ENCODE measurements at places on chromosomes 2 and 18.

DNA sequence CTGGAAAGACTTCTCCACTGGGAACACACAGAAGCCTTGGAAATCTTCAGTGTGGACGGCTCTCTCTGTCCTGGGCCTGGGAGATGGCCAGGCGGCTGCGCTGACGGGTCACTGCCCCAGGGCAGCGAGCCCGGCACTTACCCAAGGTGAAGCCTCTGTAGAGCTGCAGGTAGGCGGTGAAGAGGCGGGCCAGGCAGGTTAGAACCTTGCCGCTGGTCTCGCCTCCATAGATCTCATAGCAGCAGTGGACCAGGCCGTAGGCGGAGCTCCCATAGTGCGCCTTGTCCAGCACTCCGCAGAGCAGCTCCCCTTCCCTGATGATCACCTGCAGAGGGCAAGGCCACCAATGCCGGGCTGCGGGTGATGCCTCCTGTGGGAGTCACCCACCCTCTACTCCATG, 53.0 kb downstream of the POLR1A start:
- ATAC-seq = no peak

GRCh38 chr2:235968155-235968554, 200.0 kb downstream of the GBX2 start:
- ATAC-seq = no peak

GRCh38 chr2:212843409-212844199, 305.0 kb upstream of the ERBB4 start:
- ATAC-seq = peak; percentile 85

- no peak for ATAC-seq
Observed at GRCh38 chr2:86035376-86035882, 70.3 kb downstream of the POLR1A start.

DNA sequence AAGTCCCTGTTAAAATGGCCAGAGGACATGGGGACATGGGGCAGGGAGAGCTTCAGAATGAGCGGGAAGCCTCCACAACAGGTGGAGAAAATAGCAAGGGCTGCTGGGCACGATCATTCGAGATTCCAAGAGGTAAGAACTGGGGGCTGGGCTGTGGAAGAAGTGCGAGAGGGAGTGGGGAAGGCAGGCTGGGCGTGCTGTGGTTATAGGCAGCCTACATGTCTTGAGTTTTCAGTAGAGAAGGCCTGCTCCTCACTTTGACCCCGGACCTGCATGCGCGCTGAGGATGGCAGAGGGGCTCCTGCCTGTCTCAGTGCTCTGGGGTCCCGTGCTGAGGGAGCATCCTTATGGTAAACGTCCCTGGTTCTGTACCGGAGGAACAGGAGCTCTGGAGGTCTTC, 115.5 kb downstream of the AGAP1 start:
- no peak for ATAC-seq

DNA sequence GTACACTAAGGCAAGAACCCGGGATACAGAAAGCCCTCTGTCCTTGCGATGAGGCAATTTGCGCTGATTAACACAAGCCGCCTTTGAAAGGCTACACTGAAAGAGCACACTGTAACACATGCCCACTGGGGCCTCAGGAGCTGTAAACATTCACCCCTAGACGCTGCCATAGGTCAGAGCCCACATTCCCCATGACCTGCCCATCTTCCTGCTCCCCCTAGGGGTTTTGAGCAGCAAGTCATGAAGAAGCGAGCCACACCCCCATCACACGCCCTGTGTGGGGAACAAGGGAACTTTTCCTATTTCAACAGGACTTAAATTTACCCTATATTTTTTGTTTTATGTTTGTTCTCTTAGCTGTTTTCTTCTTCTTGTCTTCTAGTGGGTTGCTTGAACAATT, 47.8 kb upstream of the SLC4A10 start:
- ATAC-seq = peak; percentile 84

DNA sequence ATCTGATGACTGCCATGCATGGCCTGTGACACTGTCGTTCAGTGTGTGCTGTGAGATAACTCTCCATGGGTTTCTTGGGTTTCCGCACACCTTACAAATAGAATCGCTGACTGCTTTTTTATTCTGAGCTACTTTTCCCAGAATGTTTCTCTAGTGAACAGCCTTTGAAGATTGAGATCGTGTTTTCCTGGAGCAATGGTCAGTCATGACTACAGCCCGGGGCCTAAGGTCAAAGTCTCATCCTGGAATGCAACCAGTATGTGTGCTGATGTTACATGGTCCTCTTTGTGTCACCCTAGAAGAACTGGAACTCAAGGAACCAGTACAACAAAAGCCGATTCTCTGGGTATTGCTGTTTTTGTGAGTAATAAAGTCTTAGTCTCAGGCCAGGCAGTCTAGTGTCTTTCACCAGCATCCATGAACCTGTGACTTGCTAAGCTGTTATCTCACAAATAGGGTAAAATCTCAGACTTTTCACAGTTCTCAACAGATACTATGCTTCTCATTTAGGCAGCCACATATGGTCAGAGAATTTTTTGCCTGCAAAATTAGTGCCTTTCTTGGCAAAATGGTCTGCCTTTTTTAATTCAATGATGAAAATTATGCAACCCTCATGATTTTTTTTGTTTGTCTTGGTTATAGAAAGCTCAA, 124.9 kb upstream of the PIEZO2 start:
- no peak for ATAC-seq

Measured in SK-N-SH treated with all-trans-retinoic acid at 6 μM for 48 hours (cell line).